Activated T-helper 17 cell treated with anti-CD3 and anti-CD28 coated beads, Interleukin-2, amount 50 U/mL, for 72 hours (primary cell): ENCODE measurements at places on chromosomes 2 and 18. TPM values are rescaled to one million over a fixed set of nuclear protein-coding genes. Genes with fewer than 3 reads are reported as not detected.
A peak's percentile ranks its signal among the peaks of the same experiment; 100 is the strongest.

DNA sequence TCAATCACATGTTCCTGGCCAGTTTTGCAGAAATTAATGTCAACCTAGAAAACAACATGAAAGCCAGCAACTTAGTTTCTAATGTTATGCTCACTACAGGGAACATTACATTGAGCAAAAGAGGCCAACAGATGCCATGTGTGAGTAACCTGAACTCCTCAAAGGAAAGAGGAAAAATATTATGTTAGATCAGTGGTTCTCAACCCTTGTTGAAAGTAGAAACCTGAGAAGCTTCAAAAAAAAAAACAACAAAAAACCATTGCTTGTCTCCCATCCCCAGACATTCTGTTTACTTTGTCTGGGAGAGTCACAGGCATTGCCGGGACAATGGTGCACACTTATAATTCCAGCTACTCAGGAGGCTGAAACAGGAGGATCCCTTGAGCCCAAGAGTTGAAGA, 57.7 kb downstream of the METTL4 start:
- no peak for ATAC-seq

DNA sequence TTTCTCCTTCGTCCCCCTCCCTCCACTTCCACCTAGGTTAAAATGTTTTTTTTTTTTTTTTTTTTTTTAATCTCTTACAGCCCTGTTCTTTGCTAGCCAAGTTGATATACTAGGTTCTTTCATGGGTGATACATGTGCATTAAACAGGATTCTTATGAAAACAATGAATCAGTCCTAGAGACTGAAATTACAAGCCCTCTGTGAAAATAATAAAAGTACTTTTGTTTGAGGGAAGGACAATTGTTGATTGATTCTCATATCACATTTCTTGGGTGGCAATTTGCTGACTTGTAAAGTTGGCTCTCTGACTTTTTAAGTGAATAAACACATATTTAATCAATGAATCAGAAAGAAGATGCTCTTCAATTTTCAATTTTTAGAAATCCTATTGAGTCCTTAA, 639.9 kb downstream of the LRP1B start:
- no peak for ATAC-seq

DNA sequence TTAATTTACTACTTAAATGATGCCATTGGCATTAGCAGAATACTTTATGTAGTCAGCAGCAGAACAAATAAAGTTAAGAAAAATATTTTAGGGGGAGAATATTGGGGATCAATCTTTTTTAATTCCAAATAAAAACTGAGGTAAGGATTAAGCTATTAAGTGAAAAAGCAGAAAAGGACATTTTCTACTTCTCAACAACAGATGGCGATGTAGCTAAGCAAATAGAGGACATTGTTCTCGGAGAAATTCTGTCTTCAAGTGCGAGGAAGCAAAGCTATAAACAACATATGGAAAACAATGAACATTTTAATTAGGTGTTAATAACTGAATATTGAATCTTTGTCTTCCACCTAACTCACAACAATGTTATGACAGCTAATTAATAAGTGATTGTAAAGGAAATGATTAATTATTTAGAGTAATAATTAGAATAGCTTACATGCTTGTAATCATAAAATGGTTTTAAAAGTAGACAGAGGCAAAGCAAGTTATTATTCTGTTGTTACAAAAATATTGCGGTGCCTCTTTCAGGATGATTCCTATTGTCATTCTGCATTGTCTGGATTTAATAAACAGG, 32.9 kb upstream of the CCDC93 start:
- ATAC-seq, result no peak

The ANKRD30B gene
- not detected for total RNA-seq

The CD8B gene
- 0.63 TPM for total RNA-seq

DNA sequence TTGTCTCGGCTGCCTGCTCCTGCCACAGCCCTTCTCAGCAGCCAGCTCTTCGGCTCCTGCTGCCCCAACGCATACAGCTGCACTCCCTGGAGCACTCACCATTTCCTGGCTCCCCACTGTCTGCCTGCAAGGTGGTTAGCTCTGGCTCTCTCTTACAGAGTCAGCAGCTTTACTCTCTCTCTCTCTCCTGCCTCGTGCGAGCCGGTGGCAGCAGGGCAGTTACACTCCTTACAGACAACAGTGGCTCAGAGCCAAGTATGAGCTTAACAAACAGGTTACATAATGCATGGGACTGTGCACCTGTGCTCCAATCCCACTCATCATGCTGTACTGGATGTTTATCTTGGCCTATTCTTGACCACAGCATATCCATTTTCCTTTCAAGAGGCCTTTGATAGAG, 47.4 kb upstream of the DNAJC10 start:
- ATAC-seq, result no peak

The GULP1 gene
- not detected for total RNA-seq

The GKN1 gene
- total RNA-seq, result not detected

GRCh38 chr18:26648509-26649192, 100.3 kb upstream of the KCTD1 start:
- no peak for ATAC-seq

- ATAC-seq, result peak; percentile 71
Measured at GRCh38 chr2:138503087-138503442, 1.5 kb downstream of the SPOPL start.

DNA sequence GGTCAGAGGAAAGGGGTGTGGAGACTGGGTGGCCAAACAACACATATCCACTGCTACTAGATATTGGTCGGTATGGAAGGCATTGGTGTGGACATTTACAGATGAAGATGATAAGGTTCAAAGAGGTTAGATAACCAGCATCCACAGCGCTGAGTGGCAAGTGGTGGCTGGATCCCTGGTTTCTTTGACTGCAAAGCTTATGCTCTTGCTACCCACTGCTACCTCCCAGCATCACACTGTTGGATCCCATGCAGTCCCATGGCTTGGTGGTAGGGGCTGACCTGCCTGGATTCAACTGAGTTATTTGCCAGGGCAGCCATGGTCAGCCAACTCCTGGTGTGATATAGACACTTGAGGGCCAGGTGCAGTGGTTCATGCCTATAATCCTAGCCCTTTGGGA, 53.6 kb downstream of the DDX1 start:
- no peak for ATAC-seq

The CYBRD1 gene
- total RNA-seq, result 0.24 TPM

- ATAC-seq, result no peak
Measured at GRCh38 chr18:40371673-40372072, 1583.4 kb upstream of the PIK3C3 start.
